ENCODE measurements at places on chromosomes 12 and 14. TPM values are rescaled to one million over a fixed set of nuclear protein-coding genes. Genes with fewer than 3 reads are reported as not detected.

The MDGA2 gene
- not detected for total RNA-seq

The SERPINA3 gene
- total RNA-seq = not detected

The KRT75 gene
- not detected for total RNA-seq

The TPPP2 gene
- total RNA-seq = not detected

The PIWIL1 gene
- not detected for total RNA-seq

The SIRT4 gene
- total RNA-seq = 1.8 TPM

The SYNDIG1L gene
- not detected for total RNA-seq

The ADIPOR2 gene
- total RNA-seq = 36.2 TPM

The CLEC9A gene
- not detected for total RNA-seq

The ANKRD33 gene
- 0.26 TPM for total RNA-seq

The YBX3 gene
- total RNA-seq = 127 TPM

The TMEM52B gene
- not detected for total RNA-seq

The TSHR gene
- not detected for total RNA-seq
